GM04503 (cell line): ENCODE measurements at places on chromosomes 5 and 9.

GRCh38 chr9:36504156-36504555 is 68.5 kb upstream of the MELK start:
- DNase-seq: no peak

GRCh38 chr5:169765176-169765996 is 128.3 kb downstream of the DOCK2 start:
- DNase-seq: no peak

DNA sequence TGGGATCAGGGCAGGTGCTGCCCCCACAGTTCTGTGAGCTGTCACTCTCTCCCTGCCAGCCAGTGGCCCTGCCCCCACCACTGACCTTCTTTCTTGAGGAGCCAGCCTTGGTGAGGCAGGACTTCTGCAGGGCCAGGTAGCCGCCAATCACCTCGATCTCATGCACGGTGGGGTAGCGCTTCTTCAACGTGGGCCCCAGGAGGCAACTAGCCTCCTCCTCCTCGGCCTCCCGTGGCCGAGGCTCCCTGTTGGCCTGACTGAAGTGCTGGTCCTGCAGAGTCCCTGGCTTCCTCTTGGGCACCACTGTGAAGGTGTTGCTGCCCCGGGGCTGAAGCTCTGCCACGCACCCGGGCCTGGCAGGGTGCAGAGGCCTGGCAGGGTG is 1.6 kb downstream of the TPRN start:
- no peak for DNase-seq

DNA sequence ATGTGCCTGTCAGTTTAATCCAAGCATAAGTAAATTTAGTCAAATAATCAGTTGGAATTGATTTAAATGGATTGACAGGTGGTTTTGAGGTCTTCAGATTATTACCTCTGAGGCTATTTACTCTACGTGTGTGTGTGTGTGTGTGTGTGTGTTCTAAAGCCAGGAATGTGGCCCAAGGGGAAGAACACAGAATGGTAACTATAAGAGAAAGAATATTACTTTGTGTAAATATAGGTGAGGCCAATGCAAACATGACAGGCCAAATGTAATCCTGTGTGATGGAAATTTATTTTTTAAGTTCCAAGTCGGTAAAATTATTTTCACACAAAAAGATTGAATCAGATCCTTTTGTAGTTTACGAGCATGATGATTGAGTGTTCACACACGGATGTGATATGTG is 390.0 kb downstream of the PLK2 start:
- DNase-seq: no peak

- no peak for DNase-seq
These were observed 440.7 kb downstream of the NFIB start for GRCh38 chr9:13873203-13873602.

DNA sequence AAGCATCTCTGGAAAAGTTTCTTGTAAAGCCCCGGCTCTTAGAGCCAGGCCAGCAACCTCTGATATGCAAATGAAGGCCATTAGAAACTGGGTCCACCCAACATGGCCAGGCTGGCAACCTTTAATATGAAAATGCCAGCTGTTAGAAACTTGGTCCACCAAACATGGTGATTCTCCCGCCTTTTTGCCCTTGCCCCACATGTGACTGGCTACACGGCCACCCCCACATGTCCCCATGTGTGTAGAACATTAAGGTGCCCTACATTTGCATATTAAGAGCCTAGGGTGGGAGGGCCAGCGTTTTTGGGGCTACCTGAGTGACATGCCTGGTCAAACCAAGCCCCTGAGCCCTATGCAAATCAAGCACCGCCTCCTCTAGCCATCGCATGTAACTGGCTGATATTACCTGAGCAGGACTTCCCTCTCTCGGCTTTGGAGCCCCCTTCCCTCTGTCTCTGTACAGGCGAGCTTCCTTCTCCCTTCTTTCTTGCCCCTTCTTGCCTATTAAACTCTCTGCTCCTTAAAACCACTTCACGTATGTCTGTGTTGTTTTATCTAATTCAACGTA is 39.0 kb downstream of the S100Z start:
- DNase-seq: no peak

- DNase-seq: no peak
These were observed 140.1 kb downstream of the COX7C start for GRCh38 chr5:86757824-86758223.

GRCh38 chr5:141135718-141136266 is 786 bp downstream of the PCDHB5 start:
- no peak for DNase-seq

DNA sequence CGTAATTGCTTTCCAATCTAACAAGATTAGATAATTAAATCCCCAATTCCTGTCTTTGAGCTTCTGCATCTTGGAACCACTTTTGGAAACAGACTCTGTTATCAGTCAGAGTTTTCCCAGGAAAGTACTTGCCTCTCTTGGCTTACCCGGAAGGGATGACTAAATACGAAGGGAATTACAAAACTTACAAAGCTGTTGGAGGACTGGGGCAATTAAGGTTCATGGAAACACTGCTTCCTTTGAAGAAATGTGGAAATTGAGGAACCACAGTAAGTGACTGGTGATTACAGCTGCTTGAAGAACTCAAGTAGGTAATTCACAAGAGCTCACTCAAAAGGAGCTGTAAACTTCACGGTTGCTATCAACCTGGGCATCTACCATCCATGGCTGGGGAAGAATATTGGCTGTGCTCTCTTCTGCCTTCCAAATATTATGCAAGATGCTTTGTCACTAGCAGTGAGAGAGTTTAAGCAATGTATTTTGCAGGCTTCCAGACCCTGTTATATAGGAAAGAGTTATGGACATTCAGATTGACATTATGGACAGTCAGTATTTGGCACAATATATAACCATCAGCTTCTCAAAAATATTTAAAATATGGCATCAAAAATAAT is 104.6 kb upstream of the MAN2A1 start:
- peak; percentile 11 for DNase-seq

GRCh38 chr9:120856700-120857099 is 14.0 kb upstream of the PSMD5 start:
- no peak for DNase-seq

- DNase-seq: no peak
These were observed 47.5 kb downstream of the UBE2QL1 start for GRCh38 chr5:6496207-6496584.

- no peak for DNase-seq
These were observed 54.7 kb downstream of the SH3RF2 start for GRCh38 chr5:145991044-145991575.

GRCh38 chr5:83645936-83646335 is 74.7 kb downstream of the HAPLN1 start:
- no peak for DNase-seq

DNA sequence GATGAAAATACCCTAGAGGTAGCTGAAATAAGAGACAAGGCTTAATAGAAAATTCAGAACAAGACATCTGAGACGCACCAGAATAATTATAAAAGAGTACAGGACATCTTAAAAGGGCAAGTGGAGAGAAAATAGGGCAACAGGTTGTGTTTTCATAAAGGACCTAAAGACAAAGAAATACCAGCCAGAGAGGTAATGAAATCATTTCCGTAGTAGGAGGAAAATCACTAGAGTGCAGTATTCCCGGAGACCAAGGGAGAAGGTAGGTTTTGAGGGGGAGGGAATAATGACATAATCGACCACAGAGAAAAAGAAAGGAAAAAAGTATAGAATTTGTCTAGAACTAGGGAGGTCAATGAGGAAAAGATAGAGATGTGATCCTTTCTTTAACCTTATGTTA is 26.2 kb upstream of the CTNNAL1 start:
- DNase-seq: no peak

- no peak for DNase-seq
These were observed 20.8 kb downstream of the CDO1 start for GRCh38 chr5:115795700-115796099.

GRCh38 chr5:180140079-180140554 is 68.6 kb upstream of the RNF130 start:
- DNase-seq: no peak

GRCh38 chr9:124259158-124259808 is 1.5 kb downstream of the NEK6 start:
- DNase-seq: peak; percentile 66

GRCh38 chr9:99011161-99011709 is 67.5 kb downstream of the COL15A1 start:
- DNase-seq: no peak
